Fibroblast of skin of scalp (primary cell): ENCODE measurements at places on chromosomes 7 and 10.
A peak's percentile ranks its signal among the peaks of the same experiment; 100 is the strongest.

- DNase-seq, result no peak
Observed at GRCh38 chr10:78199005-78199725, 165.5 kb downstream of the RPS24 start.

DNA sequence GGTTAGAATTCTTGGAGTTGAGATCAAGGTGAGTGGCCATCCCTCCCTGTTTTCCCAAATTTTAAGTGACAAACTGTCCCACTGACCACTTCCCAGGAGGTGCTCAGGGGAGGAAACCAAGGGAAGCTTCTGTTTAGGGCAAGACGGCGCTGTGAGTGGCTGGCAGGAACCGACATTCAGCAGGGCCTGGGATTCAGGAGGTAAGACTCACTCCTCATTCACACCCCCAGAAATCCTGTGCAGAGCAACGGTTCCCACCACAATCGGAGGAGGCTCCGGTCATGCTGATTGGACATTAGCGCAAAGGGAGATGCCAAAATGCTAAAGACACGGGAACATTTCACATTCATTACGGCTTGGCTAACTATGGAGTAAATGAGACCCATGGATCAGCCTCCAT, 200.9 kb downstream of the GRID1 start:
- DNase-seq, result no peak

DNA sequence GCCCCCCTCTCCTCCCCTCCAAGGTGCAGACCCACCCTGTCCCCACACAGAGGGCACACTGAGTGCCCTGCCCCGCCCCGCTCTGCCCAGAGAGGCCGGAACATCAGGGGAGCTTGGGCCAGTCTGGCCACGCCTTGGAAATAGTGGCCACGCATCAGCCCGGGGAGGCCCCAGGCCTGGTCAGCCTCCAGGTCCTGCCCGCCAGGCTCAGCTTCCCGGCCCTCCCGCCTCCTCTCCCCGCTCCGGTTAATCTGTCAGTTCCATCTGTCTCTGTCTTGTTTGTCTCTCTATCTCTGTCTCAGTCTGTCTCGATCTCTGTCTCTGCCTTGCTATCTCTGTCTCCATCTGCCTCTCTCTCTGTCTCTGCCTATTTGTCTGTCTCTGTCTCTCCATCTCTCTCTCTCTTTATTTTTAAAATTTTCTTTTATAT, 28.9 kb upstream of the TNRC18 start:
- no peak for DNase-seq

GRCh38 chr7:49486974-49487829, 286.2 kb upstream of the VWC2 start:
- no peak for DNase-seq

- no peak for DNase-seq
Observed at GRCh38 chr10:36075196-36075595, 433.1 kb upstream of the FZD8 start.

DNA sequence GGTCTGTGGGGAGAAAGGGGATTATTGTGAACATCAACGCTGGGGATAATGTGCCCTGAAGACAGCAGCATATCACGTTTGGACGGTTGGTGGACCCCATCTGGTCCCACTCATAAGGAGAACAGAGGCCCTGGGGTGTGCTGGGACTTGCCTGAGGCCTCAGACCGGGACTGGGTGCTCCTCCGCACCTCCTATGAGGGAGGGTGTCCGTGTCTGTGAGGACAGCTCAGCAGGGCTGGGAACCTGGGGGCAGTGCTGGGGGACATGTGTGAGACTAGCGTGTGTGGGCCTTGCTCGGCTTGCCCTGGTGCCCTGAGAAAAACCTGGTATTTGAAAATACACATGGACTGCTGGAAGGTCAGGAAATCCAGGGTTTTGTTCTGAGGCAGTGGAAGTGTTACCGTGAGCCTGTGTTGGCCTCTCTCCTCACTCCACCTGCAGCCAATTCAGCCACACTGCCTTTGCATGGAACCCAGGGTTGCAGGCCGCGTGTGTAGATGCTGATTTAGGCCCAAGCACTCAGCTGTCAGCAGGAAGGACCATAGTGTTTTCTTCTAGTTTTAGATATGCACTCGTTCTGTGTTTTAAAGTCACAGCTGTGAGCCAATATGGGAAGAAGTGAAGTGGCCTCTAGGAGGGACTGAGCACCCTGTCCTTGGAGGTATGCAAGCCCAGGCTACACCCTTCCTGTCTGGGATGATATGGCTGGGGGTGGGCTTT, 13.4 kb upstream of the SH2D4B start:
- no peak for DNase-seq

DNA sequence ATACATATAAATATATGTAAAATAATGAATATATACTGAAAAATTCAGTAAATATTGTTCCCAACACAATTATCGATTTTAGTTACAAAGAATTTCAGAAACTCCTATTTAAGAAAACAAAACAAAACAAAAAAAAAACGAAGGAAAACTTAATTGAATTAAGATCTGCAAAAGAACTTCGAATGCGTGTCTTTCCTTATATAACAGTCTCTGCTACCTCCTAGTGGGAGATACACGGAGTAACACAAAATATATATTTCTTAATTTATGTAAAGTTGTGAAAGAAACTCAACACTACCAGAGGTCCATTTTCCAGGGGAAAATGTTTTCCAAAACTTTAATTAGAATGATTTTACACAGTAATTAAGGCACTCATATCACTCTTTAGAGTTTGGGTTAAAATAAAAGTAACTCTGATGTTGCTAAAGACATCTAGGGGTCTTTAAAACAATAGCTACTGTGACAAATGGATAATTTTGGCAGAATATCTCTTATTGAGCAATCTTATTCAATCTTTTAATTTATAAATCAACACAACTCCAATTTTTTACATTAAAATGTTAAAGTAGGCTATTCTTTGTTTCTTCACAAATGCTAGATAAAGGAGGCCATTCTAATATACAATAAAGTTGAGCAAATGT, 41.6 kb downstream of the NEBL start:
- peak; percentile 47 for DNase-seq

DNA sequence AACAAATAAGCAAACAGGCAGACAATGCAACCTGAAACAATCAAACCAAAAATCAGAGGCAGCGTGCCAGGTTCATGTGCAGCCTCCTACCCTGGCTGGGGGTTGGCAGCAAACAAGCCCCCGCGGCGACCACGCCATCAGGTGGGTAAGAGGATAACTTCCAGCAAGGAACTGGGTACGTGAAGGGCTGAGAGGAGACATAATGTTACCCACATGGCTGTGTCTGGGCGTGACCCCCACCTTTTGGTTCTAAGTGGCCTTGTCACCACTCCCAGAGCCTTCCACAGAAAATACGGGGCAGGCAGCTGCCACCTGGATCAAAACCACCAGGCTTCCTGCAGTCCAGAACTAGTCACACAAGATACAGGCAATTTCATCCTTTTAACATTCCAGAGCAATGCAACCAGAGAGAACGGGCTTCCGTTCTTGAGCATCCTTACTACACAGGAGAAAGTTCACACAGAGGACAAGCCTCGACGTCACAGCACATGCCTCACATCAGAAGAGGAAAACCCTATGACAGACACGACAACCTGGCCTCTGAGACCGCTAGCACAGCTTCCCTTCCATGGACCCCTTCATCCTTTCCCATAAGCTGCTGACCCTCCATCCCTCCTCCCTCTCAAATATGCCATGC, 171.0 kb downstream of the GRID1 start:
- DNase-seq, result no peak

GRCh38 chr7:148883266-148884048, 634 bp downstream of the EZH2 start:
- peak; percentile 4 for DNase-seq

DNA sequence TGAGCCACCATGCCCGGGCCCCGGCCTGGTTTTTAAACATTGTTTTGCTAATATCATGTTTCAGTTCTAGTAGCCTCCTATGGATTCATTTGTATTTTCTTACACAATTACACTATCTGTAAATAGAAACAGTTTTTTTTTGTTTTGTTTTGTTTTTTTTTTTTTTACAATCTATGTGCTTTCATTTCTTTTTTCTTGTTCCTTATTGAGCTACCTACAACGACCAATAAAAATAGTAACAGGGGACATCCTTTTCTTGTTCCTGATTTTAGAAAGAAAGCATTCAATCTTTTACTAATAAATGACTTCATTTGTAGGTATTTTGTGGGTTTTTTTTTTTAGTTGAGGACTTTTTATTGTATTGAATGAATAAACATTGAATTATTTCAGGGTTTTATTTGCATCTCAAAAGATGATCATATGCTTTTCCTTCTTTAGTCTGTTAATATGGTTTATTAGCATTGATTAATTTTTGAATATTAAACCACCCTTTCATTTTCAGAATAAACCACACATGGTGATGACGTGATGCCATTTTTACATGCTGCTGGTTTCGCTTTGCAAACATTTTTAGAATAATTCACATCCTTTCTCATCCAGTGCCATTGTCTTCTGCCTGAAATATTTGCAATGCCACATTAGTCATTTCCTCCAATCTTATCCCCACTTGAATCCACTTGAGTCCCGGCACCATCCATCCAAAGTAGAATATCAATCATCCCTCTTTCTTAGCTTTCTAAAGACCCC, 18.1 kb upstream of the AKR1E2 start:
- peak; percentile 90 for DNase-seq

- DNase-seq, result no peak
Observed at GRCh38 chr10:80501381-80501912, 36.3 kb upstream of the SH2D4B start.

DNA sequence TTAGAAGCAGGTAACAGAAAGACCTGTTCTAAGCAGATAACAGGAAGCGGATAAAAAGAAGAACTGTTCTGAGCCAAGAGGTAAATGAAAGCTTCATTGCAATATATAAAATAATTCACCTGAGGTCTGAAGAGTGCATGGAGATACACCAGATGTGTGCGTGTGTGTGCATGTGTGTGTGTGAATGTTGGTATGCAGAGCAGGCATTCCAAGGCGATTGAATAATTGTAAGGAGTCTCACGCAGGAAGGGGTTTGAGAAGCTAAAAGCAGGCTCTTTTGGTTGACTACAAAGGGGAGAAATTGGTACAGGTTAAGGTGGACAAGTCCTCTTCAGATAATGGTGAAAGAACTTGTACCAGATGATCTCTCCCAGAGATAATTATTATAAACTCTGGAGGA, 450.6 kb downstream of the DNAJB9 start:
- DNase-seq, result no peak

DNA sequence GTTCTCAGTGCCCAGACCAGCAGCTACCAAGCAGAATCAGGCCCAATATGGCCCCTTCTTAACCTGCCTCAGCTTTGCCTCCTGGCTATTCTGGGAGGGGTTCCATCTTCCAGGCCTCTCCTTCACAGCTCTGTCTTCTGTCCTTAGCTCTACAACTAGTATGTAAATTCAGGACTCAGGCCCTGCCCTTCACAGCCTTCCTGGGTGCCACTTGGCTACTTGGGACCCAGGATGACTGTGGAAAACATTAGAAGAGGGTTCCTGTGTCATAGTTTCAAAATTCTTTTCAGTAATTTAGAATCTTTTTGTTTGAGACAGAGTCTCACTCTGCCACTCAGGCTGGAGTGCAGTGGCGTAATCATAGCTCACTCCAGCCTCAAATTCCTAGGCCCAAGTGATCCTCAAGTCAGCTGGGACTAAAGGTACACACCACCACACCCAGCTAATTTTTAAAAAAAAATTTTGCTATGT, 33.2 kb upstream of the PAPSS2 start:
- no peak for DNase-seq

DNA sequence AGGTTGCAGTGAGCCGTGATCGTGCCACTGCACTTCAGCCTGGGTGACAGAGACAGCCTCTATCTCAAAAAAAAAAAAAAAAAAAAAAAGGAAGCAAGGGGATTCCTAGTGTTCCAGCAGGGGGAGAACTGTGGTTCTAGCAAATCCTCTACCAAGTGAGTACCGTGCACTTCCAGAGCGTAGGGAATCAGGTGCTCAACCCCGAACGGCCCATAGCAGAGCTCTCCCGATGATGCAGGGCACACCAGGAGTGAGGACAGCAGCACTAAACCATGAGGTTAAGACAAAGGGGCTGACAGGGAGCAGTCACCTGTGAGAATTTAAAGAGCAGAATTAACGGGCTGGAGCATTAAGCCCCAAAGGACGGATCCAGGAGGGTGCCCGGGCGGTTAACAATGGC, 173.6 kb downstream of the PTPRN2 start:
- peak; percentile 8 for DNase-seq

DNA sequence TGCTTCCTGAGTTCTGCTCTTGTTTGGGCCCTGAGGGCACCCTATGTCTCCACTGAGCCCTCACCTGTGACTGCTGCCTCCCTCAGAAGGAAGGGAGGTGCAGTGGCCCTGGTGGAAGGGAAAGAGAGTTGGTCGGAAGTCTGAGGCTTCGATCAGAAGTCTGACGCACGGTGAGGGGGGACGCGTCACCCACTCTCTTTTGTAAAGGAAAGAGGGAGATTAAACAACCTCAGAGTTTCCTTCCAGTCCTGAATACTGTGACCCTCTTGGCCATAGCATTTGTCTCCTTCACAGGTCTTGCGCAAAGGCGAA, 31.4 kb upstream of the TRIM8 start:
- DNase-seq, result no peak

DNA sequence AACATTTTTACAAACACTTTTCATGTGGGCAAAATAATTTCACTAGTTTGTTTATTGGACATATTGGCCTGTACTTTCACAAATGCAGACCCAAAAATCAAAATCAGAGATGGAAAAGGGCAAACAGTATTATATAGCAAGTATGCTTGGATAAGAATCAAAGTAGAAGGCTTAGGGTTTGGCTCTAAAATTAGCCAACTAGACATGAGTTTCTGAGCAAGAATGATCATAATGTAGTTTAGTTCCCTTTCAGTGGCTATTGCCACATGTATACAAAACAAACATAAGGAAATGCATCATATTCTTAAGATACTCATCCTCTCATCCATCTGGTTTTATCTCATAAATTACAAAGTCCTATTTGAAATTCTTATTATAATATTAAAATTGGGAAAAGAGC, 132.5 kb downstream of the IMMP2L start:
- no peak for DNase-seq

GRCh38 chr10:80647173-80647833, 109.6 kb downstream of the SH2D4B start:
- DNase-seq, result no peak

- peak; percentile 47 for DNase-seq
Observed at GRCh38 chr10:76286536-76286935, 855.1 kb downstream of the LRMDA start.

DNA sequence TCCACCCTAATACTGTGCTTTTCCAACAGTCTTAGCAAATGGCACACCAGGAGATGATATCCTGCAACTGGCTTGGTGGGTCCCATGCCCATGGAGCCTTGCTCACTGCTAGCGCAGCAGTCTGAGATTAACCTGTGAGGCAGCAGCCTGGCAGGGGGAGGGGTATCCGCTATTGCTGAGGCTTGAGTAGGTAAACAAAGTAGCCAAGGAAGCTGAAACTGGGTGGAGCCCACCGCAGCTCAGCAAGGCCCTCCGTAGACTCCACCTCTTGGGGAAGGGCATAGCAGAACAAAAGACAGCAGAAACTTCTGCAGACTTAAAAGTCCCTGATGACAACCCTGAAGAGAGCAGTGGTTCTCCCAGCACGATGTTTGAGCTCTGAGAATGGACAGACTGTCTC, 399.0 kb downstream of the CCSER2 start:
- no peak for DNase-seq

DNA sequence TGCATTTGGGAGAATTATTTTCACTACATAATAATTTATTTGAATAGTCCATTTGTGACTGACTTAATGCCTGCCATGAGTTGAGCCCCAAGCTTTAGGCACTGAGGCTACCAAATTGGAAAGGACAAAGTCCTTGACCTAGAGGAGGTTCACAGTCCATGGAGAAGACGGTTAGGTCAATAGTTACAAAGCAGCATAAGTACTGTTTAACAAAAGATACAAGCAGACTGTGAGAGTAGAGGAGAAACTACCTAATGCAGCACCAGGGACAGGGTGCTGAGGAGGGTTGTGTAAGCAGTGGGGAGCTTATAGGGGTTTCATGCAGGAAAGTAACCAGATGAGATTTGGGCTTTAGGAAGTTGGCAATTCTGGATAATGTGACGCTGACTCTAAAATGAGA, 139.2 kb downstream of the LCOR start:
- DNase-seq, result no peak
